T-helper 2 cell (primary cell): ENCODE measurements at places on chromosomes 16 and 17.
A peak's percentile ranks its signal among the peaks of the same experiment; 100 is the strongest.

GRCh38 chr17:63419398-63419797 is 26.7 kb downstream of the CYB561 start:
- no peak for DNase-seq

DNA sequence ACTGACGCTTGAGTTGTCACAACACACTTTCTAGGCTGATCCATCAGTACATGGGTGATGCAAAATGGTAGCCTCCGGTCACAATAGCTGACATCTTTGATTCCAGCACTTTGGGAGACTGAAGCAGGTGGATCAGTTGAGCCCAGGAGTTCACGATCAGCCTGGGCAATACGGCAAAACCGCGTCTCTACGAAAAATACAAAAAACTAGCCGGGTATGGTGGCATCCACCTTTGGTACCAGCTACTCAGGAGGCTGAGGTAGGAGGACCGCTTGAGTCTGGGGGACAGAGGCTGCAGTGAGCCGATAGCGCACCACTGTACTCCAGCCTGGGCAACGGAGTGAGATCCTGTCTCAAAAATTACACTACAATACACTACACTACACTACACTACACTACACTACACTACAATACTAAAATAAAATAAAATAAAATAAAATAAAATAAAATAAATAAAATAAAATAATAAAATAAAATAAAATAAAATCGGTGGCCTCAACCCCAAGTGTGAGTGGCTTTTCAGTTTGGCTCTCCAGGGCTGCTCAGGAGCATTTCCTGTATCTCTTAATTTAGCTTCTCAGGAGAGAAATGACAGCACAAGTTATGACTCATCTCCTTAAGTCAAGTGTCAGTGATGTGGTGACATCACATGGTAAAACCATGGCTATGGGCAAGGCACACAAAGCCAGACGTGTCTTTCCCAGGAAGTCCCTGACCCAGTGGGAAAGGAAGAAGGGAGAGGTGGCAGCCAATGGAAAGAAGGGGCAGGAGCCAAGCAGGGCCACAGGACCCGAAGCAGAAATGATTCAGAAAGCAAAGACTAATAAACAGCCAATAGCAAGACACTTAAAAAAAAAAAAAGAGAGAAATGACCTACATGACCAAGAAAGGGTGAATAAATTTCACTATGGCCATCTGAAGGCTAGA is 75.3 kb upstream of the TBC1D3K start:
- DNase-seq: peak; percentile 81

DNA sequence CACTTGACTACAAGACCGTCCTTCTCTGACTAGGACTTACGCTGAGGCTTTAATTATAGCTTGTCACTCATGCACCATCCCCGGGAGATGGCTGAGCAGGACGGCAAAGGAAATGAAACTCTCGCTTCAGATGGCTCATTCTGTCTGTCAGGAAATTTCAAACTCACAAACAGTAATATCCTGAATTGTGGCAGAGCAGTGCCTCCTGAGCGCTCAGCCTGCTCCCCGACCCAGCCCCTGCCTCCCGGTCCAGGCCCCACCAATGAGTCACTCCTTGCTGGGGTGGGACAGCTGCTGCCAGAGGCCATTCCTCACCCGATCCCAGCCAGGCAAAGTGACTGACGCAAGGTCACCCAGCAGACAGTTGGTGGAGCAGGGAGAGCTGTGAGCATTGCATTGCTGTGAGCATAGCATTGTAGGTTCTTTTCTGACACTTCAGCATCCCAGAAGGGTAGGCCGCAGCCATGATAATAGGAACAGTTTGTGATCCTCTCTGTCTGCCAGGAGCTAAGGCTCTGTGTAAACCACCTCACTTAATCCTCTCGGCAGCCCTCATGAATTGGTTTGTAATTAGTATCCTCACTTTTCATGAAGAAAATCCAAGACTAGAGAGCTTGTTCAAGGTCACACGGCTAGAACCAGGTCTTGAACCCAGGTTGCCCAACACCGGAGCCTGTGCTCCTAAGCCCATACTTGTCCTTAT is 20.9 kb downstream of the CCDC182 start:
- DNase-seq: no peak

GRCh38 chr16:81553814-81554675 is 109.4 kb downstream of the CMIP start:
- no peak for DNase-seq

GRCh38 chr16:2350500-2350899 is 10.0 kb upstream of the ABCA3 start:
- DNase-seq: no peak

GRCh38 chr17:77444984-77445759 is 304.4 kb downstream of the SEC14L1 start:
- peak; percentile 99 for DNase-seq
